RPMI7951 (cell line): ENCODE measurements at places on chromosomes 6 and 20. TPM values are rescaled to one million over a fixed set of nuclear protein-coding genes. Genes with fewer than 3 reads are reported as not detected.

- no peak for DNase-seq
These were observed 98.8 kb downstream of the BANF2 start for GRCh38 chr20:17798601-17799000.

Gene SCAND1
- 123 and 165 TPM in 2 replicates for total RNA-seq

GRCh38 chr20:31816221-31816620 is 2.9 kb upstream of the MYLK2 start:
- no peak for DNase-seq

DNA sequence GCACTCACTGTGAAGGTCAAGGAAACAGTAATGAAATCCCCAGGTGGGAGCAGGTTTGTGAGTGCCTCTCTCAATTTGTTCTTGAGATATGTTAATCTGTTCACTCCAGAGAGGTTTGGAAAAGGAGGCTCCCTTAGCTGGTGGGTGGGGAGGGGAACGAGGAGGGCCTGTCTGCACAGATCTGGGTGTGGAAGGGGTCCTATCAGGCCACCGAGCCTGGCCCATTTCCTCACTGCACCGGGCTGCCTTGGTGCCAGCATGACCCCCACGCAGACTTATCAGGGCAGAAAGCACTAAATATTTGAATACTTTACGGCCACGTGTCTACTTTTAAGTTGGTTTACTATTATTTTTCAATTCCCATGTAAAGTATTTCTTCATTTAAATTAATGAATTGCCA is 8.3 kb downstream of the AGPAT4 start:
- no peak for DNase-seq

DNA sequence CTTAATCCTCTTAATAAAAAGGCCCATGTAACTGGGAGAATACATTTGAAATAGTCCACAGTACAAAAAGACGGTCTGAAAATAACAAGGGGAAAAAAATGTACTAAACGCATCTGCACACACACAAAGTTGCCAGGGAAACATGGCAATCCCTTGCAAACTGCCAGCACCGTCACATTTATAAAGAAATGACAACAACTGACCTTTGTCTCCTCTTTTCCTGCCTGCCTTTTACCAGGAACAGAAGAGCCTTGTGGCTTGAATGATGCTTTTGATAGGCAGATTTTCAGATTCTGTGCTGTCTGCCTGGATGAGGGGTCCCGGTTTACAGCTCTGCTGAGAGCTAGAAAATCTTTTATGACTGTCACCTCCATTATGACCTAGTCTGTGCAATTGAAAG is 308.6 kb upstream of the ZFP64 start:
- no peak for DNase-seq

DNA sequence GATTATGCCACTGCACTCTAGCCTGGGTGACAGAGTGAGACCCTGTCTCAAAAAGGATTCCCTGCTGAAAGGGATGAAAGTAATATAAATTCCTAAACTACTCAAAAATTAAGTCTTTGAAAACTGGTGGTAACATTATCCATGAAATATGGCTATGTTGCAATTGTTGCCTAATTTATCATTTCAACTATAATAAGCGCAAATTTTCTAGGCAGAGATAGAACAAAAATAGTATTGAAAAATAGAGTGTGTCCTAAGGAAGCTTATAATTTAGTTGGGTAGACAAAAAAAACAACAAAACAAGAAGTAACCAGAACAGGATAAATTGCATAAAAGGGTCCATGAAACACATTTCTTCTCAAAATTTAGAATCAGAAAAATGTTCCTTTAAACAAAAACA is 68.0 kb downstream of the FKBP5 start:
- no peak for DNase-seq

Gene SLC32A1
- not detected in 2 replicates for total RNA-seq

Gene ADIG
- not detected in 2 replicates for total RNA-seq

Gene NRSN1
- not detected in 2 replicates for total RNA-seq

Gene TRIM26
- 32.3 and 36.4 TPM in 2 replicates for total RNA-seq

GRCh38 chr6:145071836-145072235 is 663.5 kb downstream of the EPM2A start:
- peak; percentile 69 for DNase-seq

Gene PTK7
- 59.6 and 66.4 TPM in 2 replicates for total RNA-seq

Gene PPP1R3D
- total RNA-seq = 6.4 and 7.1 TPM in 2 replicates

- peak; percentile 59 for DNase-seq
These were observed 54.4 kb upstream of the CEP85L start for GRCh38 chr6:118705544-118706491.

Gene GSTA2
- total RNA-seq = not detected in 2 replicates

GRCh38 chr6:129660346-129660676 is 49.7 kb downstream of the ARHGAP18 start:
- DNase-seq = no peak

DNA sequence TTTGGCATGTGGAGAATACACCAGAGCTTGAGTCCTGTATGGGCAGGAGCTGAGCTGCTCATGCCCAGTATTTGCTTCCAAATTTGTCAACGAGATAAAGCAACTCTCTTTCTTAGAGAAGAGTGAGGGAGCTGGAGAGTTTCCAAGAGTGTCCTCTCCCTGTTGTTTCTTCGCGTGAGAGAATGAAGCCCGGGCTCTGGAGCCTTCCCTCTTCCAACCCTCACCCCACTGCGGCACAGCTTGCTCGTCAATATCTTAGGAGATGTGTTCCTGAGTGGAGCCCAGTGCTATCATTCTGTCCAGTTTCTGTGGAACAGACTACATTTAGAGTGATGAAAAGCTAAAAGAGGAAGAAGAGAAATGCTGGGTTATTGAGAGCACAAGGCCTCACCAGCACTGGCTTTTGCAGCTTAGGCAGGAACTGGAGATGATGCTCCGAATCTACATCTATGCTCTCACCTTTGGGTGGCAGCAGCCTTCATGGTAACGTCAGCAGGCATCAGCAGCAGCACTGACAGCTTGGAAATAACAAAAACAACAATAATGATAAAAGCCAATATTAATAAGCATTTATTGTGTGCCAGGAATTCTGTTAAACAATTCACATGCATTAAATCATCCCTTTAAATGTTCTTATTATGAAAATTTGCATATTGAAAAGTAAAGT is 66.5 kb upstream of the TFB1M start:
- no peak for DNase-seq

DNA sequence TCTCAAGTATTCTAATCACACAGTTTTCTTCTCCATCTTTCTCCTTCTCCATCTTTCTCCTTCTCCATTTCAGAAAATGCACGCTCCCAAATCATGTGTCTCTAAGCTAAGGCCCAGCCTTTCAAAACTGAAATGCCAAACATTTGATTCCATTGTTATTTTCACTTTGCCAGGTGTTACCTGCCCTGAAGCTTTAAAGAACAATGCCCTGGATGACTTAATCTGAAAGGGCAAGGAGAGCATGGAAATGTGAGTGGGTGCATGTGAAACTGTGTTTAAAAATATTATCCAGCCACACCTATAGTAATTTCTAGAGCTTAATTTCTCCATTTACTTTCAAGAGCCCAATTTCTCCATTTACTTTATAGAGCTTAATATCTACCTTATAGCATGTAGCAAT is 42.4 kb upstream of the GCLC start:
- DNase-seq = no peak

Gene TFAP2B
- not detected in 2 replicates for total RNA-seq
